Activated CD4-positive, alpha-beta memory T cell treated with anti-CD3 and anti-CD28 coated beads for 36 hours (primary cell): ENCODE measurements at places on chromosomes 11 and 22.

DNA sequence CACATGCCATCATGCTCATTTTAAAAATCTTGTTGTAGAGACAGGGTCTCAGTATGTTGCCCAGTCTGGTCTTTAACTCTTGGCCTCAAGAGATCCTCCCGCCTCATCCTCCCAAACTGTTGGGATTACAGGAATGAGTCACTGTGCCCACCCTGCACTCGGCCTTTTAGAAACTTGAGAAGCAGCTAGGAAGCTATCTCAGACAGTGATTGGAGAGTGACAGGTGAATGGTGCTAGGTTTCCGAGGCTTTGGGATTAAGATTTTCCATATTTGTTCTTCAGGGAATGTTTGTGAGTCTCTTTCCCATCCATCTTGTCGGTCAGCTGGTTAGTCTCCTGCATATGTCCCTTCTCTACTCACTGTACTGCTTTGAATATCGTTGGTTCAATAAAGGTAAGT lies 10.5 kb downstream of the EI24 start:
- H3K4me1 ChIP-seq, result peaks cover 5% of the 10 kb centered on the region
- H3K27ac ChIP-seq, result no peak overlapping the region
- no peak overlapping the region for H3K4me3 ChIP-seq
- peaks cover 56% of the 10 kb centered on the region for H3K36me3 ChIP-seq

GRCh38 chr11:128365044-128365443 lies 222.3 kb downstream of the ETS1 start:
- no peak overlapping the region for H3K27ac ChIP-seq
- DNase-seq, result no peak
- no peak overlapping the region for H3K4me3 ChIP-seq

GRCh38 chr11:90542092-90542491 lies 319.2 kb upstream of the CHORDC1 start:
- no peak overlapping the region for H3K27ac ChIP-seq
- no peak overlapping the region for H3K4me3 ChIP-seq
- H3K4me1 ChIP-seq, result no peaks in the 10 kb centered on the region
- no peak for DNase-seq

DNA sequence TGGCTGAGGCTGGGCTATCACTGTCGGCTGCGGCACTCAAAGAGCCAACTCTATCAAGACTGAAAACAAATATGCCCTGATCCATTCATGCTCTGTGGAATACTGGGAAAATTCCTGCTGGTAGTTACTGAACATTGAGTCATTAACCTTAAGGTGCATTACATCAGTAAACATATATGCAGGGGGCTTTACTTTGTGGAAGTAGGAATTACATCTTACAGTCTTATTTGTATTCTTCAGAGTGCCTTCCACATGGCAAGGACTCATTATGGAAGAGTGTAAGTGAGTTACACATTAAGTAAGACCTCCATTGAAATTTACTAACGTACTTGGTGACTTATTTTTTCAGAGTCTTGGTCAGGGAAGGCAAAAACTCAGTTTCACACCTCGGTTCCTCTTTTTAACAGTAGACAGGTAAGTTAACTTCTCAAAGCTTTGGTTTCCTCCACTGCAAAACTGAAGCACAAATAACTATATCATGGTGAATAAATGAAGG lies 4.5 kb downstream of the OR5B21 start:
- H3K4me3 ChIP-seq, result no peak overlapping the region
- no peaks in the 10 kb centered on the region for H3K27me3 ChIP-seq
- no peak overlapping the region for H3K27ac ChIP-seq
- H3K36me3 ChIP-seq, result peaks cover 18% of the 10 kb centered on the region

GRCh38 chr22:46646531-46647215 lies 26.5 kb downstream of the GRAMD4 start:
- no peak for DNase-seq
- H3K36me3 ChIP-seq, result no peaks in the 10 kb centered on the region
- no peaks in the 10 kb centered on the region for H3K4me1 ChIP-seq
- no peak overlapping the region for H3K27ac ChIP-seq
- no peaks in the 10 kb centered on the region for H3K27me3 ChIP-seq

- no peaks in the 10 kb centered on the region for H3K27me3 ChIP-seq
- peak overlapping the region; percentile 37 for H3K4me3 ChIP-seq
- peak; percentile 65 for DNase-seq
- peaks cover 78% of the 10 kb centered on the region for H3K4me1 ChIP-seq
- peak overlapping the region; percentile 87 for H3K27ac ChIP-seq
Observed at GRCh38 chr22:45169591-45170466, 6.1 kb downstream of the NUP50 start.

- DNase-seq, result no peak
- H3K4me1 ChIP-seq, result peaks cover 55% of the 10 kb centered on the region
- H3K27me3 ChIP-seq, result no peaks in the 10 kb centered on the region
- H3K36me3 ChIP-seq, result peaks cover 64% of the 10 kb centered on the region
- peak overlapping the region; percentile 95 for H3K4me3 ChIP-seq
Observed at GRCh38 chr11:102320188-102320587, 2.9 kb downstream of the BIRC3 start.

DNA sequence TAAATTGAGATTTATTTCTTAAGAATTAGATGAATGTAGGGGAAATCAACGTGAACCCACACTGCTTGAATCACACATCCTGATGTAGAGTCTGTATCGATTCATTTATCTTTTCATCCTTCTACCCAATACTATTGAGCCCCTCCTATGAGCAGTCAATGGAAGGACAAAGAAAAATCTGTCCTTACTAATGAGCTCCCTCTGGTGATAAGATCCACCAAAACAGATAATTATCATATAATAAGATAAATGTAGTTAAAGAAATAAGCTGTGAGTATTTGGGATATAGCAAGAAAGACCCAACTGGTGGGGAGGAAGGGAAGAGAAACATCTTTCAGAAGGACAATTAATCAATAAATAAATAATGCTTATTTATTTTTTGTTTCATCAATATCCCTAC lies 385.1 kb upstream of the CCDC90B start:
- H3K27ac ChIP-seq, result no peak overlapping the region
- no peaks in the 10 kb centered on the region for H3K27me3 ChIP-seq
- no peaks in the 10 kb centered on the region for H3K36me3 ChIP-seq

DNA sequence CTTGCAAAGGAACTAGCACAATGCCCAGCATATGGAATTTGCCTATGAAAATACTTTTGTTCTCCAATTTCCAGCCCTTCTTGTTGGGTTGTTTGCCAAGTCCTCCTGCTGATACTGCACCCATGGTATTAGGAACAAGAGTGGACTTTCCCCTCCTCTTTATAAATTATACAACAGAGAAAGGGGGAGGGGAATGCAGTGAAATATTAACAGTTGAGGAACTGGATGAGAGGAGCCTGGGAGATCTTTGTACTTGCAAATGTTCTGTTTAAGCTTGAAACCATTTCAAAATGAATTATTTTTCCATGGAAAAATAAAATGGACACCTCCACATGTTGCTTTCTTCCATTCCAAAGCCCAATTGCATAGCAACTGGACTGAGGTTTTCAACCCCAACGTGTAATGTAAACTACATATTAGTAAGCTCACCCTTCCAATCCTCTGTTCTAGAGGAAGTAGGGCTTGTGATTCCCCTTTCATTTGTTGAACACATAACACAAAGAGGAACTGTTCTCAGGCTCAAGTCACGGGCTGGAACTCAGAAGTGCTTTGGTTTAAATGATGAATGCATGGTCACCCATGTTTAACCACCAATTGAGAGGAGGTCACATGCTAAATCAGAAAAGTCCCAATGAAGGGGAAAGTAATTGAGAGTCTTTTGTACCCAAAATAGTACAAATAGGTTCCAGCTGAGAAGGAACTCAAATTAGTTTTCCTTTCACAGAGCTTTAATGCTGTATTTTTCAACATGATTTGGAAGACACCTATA lies 66.2 kb upstream of the ZC3H12C start:
- H3K4me3 ChIP-seq, result no peak overlapping the region
- DNase-seq, result no peak
- H3K27ac ChIP-seq, result no peak overlapping the region
- no peaks in the 10 kb centered on the region for H3K27me3 ChIP-seq
- H3K4me1 ChIP-seq, result no peaks in the 10 kb centered on the region
- no peaks in the 10 kb centered on the region for H3K36me3 ChIP-seq

GRCh38 chr11:75342966-75343870 lies 8.2 kb downstream of the ARRB1 start:
- peak overlapping the region; percentile 65 for H3K27ac ChIP-seq
- H3K4me3 ChIP-seq, result no peak overlapping the region
- no peaks in the 10 kb centered on the region for H3K27me3 ChIP-seq

DNA sequence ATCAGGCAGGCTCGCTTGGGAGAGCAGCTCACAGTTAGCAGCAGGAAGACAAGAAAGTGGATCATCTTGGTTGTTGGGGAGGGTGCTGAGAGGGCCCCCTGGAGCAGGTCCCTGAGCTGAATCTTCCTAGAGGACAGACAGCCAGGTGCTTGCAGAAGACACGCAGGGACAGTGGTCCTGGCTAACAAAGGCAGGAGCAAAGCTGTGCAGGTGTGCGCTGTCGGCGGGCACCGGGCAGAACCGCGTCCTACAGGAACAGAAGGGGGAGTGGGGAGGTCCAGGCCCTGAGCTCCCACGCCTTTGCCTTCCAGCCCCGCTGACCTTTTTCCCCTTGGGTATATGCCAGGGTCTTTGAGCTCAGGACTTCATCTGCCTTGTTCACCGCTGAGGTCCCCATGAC lies 30.1 kb upstream of the PARVB start:
- H3K4me1 ChIP-seq, result peaks cover 21% of the 10 kb centered on the region
- no peak for DNase-seq
- no peak overlapping the region for H3K4me3 ChIP-seq
- H3K27ac ChIP-seq, result no peak overlapping the region

- H3K27me3 ChIP-seq, result peaks cover 2% of the 10 kb centered on the region
- DNase-seq, result no peak
- no peaks in the 10 kb centered on the region for H3K36me3 ChIP-seq
- peaks cover 10% of the 10 kb centered on the region for H3K4me1 ChIP-seq
Observed at GRCh38 chr11:86606836-86607481, 65.5 kb downstream of the ME3 start.

DNA sequence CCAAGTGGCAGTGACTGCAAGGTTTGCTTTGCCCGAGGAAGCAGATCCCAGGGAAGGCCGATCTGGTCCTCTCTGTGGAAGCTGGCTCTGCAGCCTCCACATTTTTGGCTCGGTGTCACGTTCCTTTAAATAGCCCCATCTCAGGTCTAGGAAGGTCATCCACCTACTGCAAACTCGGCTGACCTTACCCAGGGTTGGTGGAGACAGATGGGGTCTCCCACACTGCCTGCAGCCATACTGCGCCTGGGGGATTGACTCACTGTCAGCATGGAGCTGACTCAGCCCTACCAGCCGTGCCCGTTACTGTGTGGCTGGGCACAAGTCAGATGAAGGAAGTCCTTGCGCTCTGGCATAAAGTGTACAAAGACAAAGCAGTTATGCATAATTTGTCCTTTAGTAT lies 16.9 kb downstream of the CDPF1 start:
- peaks cover 13% of the 10 kb centered on the region for H3K36me3 ChIP-seq
- no peaks in the 10 kb centered on the region for H3K4me1 ChIP-seq
- DNase-seq, result no peak
- no peaks in the 10 kb centered on the region for H3K27me3 ChIP-seq

DNA sequence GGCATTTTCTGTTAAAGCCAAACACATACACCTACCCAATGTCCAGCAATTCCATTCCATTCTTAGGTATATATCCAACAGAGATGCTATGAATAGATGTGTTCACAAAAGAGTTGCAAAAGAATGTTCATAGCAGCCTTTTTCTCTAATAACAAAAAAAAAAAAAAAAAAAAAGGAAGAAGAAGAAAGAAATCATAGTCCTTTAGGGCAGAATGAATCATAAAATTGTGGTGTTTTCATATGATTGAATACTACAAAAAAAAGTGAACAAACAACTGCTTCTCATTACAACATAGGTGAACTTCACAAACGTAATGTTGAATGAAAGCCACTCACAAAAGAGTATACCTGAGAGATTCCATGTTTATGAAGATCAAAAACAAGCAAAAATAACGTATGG lies 66.8 kb upstream of the GRK3 start:
- H3K27me3 ChIP-seq, result no peaks in the 10 kb centered on the region
- no peak for DNase-seq
- peaks cover 5% of the 10 kb centered on the region for H3K4me1 ChIP-seq
- peaks cover 9% of the 10 kb centered on the region for H3K36me3 ChIP-seq
- H3K27ac ChIP-seq, result no peak overlapping the region

- DNase-seq, result no peak
- H3K4me3 ChIP-seq, result no peak overlapping the region
- no peaks in the 10 kb centered on the region for H3K4me1 ChIP-seq
- no peaks in the 10 kb centered on the region for H3K36me3 ChIP-seq
Observed at GRCh38 chr22:21078916-21079315, 33.2 kb downstream of the LRRC74B start.

- peaks cover 2% of the 10 kb centered on the region for H3K36me3 ChIP-seq
- peak; percentile 43 for DNase-seq
- no peaks in the 10 kb centered on the region for H3K27me3 ChIP-seq
- peak overlapping the region; percentile 94 for H3K27ac ChIP-seq
- H3K4me3 ChIP-seq, result peak overlapping the region; percentile 37
Observed at GRCh38 chr11:111944651-111945051, 7.5 kb downstream of the DIXDC1 start.

DNA sequence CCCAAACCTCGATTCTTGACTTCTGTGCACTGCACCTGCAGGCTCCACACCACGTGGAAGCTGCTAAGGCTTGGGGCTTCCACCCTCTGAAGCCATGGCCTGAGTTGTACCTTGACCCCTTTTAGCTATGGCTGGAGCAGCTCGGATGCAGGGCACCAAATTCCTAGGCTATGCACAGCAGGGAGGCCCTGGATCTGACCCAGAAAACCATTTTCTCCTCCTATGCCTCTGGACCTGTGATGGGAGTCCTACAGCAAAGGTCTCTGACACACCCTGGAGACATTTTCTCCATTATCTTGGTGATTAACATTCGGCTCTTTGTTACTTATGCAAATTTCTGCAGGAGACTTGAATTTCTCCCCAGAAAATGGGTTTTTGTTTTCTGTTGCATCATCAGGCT lies 309.2 kb upstream of the DDI1 start:
- H3K27me3 ChIP-seq, result no peaks in the 10 kb centered on the region
- no peak overlapping the region for H3K4me3 ChIP-seq
- no peaks in the 10 kb centered on the region for H3K36me3 ChIP-seq
- no peaks in the 10 kb centered on the region for H3K4me1 ChIP-seq
- no peak overlapping the region for H3K27ac ChIP-seq

GRCh38 chr11:75028321-75028720 lies 39.6 kb downstream of the NEU3 start:
- DNase-seq, result no peak
- H3K36me3 ChIP-seq, result no peaks in the 10 kb centered on the region
- H3K27ac ChIP-seq, result no peak overlapping the region
- H3K4me1 ChIP-seq, result no peaks in the 10 kb centered on the region
- H3K4me3 ChIP-seq, result no peak overlapping the region

DNA sequence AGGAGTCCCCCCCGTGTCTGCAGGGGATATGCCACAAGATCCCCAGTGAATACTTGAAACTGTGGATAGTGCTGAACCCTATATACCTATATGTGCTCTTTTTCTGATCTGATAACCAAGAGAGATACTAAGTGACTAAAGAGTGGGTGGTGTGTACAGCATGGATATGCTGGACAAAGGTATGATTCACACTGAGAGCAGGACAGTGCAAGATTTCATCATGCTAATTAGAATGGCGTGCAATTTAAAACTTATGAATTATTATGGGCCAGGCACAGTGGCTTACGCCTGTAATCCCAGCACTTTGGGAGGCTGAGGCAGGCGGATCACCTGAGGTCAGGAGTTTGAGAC lies 90.2 kb upstream of the ALKBH3 start:
- H3K27me3 ChIP-seq, result no peaks in the 10 kb centered on the region
- DNase-seq, result no peak
- no peak overlapping the region for H3K27ac ChIP-seq
- no peaks in the 10 kb centered on the region for H3K4me1 ChIP-seq

- peaks cover 25% of the 10 kb centered on the region for H3K36me3 ChIP-seq
- H3K4me1 ChIP-seq, result peaks cover 19% of the 10 kb centered on the region
- no peak overlapping the region for H3K4me3 ChIP-seq
Observed at GRCh38 chr11:3044915-3045314, 12.3 kb downstream of the CARS1 start.

GRCh38 chr11:64697663-64698375 lies 25.2 kb downstream of the NRXN2 start:
- H3K4me1 ChIP-seq, result peaks cover 1% of the 10 kb centered on the region
- no peak overlapping the region for H3K4me3 ChIP-seq
- H3K27me3 ChIP-seq, result peaks cover 16% of the 10 kb centered on the region
